ENCODE measurements at places on chromosomes 2 and 18.

- no peak for DNase-seq
These were observed 1407.4 kb upstream of the ZEB2 start for GRCh38 chr2:145927131-145927950.

DNA sequence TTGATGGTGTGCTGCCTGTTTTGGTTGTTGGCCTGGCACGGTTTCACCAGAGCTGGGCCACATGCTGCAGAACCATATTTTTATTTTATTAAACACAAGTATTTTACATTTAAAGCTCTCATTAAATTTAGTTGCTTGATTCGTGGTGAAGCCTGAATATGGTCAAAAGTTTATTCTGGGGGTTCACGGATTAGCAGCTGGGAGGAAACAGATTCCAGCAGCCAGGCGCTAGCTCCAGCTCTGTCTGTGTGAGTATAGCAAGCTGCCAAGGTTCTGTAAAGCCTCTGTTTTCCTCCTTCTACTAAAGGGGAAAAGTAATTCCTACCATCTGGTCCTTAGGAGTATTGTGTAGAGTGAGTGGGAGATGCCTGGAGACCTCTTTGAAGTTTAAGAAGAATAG, 22.5 kb downstream of the GATA6 start:
- DNase-seq, result no peak

- no peak for DNase-seq
These were observed 10.7 kb downstream of the ZNF142 start for GRCh38 chr2:218648787-218649100.

DNA sequence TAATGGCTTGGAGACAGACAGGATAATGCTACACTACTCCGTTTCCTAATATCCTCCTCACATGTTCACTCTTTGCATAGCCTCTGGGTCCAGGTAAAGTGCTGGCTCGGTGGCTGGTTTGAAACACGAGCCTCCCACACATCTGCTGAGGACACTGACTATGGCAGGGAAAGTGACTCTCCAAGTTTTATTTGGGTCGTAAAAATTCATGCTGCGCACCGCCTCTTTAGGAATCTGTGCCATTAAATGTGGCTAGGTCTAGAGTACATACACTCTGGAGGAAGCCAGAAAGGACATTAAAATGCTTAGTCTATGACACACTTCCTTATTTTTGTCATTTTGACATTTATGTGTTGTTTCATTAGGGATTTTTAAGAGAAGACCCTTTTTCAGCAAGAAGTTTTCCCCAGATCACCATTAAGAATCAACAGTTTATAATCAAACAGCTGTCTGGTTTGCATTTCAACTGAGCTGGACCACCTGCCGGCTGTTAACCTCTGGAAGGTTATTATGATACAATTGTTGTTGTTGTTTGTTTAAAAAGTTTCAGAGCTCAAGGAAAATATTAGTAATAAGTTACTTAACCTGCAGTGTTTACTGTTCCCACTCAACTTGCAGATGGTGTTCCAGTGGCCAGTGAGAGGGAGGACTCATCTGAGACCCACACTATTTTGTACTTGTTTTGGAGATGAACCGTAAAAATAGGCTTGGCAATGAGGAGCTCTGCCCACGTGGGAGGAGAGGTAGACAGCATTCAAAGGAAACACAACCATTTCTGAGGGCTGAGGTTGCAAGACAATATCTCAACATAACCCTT, 443.3 kb upstream of the MEIS1 start:
- DNase-seq, result no peak

DNA sequence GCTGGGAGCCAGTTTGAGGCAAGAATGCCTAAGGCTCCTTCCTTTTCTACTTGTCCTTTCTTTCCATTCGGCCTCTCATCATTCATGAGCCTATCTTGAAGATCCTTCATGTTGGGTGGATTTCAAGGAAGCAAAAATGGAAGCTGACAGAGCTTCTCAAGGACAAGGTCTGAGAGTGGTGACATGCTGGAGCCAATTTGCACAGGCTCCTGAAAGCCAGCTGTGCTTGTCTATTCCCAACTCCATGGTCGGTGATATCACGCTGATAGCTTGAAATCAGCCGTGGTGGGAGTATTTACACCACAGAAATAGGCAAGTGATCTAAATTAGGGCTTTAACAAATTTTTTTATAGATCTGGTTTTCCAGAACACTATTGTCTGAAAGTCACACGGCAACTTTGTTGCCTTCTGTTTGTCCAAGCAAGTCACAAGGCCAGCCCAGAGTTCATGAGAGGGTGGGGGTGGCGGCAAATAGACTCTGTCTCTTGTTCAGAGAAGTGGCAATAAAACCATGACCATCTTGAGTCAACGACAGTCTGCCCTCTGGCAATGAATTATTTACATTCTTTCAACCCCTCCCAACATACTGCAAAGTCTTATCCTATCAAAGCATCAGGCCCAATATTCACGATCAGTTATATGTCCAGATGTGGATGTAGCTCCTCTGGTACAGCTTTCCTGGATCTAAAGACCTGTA, 49.9 kb upstream of the SLC35F5 start:
- no peak for DNase-seq

GRCh38 chr18:57659460-57660102, 37.9 kb upstream of the NARS1 start:
- no peak for DNase-seq

DNA sequence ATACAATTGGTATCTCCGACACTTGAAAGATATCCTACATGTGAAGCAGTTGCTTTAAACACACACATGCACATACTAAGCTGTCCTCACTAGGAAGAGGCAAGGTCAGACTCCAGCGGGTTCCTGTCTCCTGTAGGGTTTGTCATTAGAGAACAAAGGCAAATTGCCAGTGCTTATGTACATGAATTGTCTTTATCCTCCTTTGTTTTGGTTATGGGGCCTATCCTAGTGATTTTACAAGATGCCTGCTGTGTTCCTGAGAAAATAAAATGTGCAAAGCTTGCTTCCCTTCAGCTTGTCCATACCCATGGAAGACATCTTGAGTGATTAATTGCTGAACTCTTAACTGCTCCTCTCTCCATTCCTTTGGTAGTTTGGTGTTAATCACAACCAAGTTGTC, 86.7 kb upstream of the SLC39A10 start:
- DNase-seq, result no peak

DNA sequence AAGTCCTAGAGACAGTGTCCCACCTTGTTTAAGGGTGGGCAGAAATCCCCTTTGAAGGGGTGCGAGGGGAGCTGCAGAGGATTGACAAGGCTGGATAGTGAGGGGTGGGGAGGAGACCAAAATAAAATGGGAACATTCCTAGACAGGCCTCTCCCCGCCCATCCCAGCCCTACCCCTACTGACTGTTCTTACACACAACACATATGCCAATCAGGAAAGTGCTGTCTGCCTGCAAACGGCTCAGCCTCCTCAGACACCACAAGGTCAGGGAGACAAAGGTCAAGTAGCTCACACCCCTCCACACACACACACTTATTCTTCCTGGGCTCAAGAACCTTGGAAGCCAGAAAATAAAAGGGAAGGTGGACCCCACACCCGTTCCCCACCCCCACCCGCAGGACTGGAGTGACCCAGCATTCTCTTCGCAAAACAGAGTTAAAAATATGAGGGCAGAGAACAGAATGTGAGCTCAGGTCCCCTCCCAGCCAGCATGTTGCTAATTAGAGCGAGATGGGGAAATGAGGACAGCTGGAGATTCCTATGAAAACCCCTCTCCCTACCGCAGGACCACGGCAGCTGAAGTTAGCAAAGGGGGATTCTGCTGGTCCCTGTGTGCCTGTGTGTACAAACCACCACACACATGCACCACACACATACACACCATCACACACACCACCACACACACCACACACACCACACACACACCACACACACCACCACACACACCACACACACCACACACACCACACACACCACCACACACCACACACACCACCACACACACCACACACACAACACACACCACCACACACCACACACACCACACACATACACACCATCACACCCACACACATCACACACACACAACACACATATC, 197.8 kb downstream of the TNS1 start:
- no peak for DNase-seq

GRCh38 chr2:196074631-196075030, 6.0 kb upstream of the DNAH7 start:
- no peak for DNase-seq

GRCh38 chr2:10811517-10811916, 1.1 kb downstream of the PDIA6 start:
- no peak for DNase-seq

- DNase-seq, result no peak
These were observed 3.8 kb downstream of the ITGB1BP1 start for GRCh38 chr2:9419541-9419940.

Data from HS-5 (cell line).